ENCODE measurements at places on chromosomes 5 and 9.

GRCh38 chr9:97853056-97853843 is at the start of gene FOXE1:
TSS of gene FOXE1 (plus strand) at chr9:97853226. CDS start at chr9:97853915, 689 bp downstream.
- DNase-seq: no peak

GRCh38 chr9:73182928-73183327 is 31.3 kb downstream of the ANXA1 start:
- no peak for DNase-seq

DNA sequence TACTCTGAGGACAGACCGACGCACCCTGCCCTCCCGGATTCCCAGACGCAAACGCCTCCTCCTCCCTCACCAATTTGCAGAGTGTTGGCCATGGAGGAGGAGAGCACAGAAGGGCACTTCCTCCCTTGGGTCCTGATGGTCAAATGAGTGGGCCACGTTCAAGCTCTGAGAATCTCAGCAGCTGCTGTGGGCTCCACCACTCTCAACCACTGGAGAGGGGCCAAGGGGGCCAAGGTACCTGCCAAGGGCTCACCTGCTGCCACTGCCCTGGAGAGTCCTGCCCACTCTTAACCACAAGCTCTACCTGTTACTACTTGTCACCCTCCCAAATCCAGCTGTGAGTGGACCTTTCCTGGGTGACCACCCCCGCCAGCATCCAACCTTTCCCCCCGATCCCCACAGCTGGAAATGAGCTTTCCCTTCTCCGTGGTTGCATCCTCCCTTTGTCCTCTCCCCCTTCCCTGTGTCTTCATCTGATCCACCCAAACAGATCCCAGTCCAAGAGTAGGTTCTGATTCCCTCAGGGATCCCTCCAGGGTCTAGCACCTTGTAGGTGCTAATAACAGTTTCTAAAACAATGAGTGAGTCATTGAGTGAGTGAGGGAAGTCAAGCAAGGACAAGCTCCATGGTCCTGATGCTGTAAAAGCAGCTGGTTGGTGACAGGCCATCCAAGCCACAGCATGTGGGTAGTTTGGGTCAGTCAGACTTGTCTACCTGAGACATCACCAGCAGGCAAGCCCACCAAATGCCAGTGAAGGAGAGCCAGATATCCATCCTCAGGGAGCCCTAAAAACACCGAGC is 69.7 kb downstream of the FAM114A2 start:
- DNase-seq: no peak

- no peak for DNase-seq
These were observed 91.2 kb downstream of the RFK start for GRCh38 chr9:76302947-76303550.

GRCh38 chr5:122638581-122638980 is 136.3 kb upstream of the SNX2 start:
- DNase-seq: no peak
